ENCODE measurements at places on chromosomes 5 and 9.

DNA sequence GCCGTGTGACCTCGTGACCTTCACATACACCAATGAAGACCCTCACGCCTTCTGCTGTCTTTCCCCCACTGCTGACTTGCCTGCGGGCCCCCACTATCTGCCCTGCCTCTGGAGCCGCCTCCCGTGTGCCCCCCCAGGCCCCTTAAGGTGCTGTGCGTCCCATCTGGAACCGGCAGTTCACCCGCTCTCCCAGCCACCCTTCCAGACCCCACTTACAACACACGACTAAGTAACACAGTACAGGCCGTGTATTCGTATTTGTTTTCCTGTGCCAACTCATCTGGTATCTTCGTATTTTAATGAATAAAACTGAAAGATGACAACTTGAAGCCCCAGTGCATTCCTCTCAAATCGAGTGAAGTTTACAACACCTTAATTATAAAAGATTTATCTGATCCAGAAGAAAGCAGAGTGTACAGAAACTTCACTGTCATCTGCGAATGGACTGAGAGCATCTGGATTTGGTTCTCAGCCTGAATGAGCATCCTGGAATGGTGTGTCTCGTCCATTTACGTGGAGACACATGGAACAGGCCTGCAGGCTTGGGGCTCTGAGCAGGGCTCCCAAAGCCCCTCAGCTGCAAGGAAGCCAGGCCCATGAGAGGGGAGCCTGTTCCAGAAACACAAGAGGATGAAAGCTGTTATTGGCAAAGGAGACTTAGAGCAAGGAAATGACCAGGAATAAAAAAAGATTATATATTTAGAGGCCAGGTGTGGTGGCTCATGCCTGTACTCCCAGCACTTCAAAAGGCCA lies 21.9 kb upstream of the TERT start:
- no peak for DNase-seq

DNA sequence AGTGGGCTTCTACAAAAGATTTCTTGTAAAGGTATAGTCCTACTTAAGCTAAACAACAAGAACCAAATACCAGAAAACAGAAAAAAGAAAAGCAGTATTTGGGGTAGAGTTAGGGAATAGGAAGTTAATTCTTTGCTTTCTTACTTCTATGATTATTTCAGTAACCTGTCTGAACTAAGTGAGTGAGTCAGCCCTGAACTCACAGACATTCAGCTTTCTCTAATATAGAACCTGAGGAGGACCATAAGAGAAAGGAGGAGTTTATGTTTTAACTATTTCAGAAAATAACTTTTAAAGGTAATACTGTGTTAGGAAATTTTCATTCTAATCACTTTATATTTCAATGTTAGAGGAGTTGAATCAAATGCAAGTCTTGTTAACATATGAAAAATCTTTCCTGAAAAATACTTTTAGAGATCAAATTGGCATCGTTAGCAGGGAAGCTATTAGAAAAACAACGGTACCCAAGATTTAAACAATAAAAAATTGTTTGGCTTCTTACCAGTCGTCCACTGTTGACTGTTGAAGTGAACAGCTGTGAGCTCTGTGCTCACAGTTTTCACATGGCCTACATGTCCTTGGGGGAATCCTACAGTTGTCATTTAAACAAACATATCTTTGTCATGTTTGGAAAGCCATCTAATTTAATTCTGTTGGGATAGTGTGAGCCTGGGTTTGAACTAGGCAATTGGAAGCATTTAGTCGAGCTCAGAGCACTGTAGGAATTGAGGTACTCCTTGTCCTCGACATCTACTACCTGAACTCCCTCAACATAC lies 19.9 kb upstream of the ZFAND5 start:
- no peak for DNase-seq

GRCh38 chr5:74866596-74867162 lies 492 bp upstream of the FAM169A start:
- DNase-seq, result no peak

DNA sequence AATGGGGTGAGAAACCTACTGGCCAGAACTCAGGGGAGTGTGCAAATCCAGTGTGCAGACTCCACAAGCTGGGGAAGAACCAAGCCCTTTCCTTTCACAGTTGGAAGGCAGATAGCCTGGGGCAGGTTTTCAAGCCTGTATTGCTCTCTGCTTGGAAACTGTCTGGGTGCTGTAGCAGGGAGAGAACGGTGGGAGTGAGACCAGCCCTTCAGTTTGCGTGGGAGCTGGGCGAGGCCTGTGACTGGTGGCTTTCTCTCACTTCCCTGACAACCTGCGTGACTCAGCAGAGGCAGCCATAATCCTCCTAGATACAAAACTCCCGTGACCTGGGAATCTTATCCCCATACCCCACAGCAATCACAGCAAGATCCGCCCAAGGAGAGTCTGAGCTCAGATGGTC lies 44.9 kb upstream of the SNCAIP start:
- DNase-seq, result no peak

- DNase-seq, result no peak
These were observed 58.5 kb downstream of the CSF2 start for GRCh38 chr5:132132138-132132537.

- DNase-seq, result no peak
These were observed 92.7 kb downstream of the PCSK1 start for GRCh38 chr5:96340357-96340756.

- no peak for DNase-seq
These were observed 72.9 kb downstream of the PPARGC1B start for GRCh38 chr5:149802809-149803552.

DNA sequence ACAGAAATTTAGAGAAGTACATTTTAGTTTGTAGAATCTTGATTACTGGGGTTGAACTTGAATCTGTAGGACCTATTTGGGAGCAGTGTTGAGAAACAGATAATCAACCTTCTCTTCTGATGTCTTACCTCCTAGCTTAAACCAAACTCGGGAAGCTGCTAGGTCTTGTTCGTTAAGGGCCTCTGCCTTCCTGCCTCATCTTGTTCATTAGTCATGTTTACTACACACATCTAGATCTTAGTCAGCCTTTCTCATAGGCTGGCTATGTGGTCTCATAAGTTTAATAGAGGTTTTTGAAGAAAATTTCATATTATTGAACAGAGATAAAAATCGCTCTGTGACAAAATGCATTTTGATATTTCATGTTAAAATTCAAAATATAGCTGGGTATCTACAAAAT lies 331.0 kb upstream of the EDIL3 start:
- DNase-seq, result no peak

DNA sequence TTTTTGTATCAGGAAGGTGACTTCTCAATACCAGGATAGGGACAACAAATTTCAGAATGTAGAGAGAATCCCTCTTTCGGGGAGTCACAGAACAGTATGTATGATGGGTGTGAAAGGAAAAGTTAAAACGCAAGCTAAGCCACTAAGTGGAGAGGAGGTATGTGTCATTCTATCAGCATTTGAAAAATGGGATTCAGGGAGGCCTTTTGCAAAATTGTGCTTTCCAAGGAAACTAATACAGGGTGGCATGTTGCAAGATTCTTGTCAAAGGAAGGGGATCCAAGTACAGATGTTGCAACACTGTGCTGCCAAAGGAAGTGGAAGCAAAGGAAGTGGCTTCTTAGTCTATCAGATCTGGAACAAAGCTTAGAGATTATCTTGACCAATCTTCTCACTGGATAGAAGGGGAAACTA lies 12.6 kb upstream of the TNIP1 start:
- no peak for DNase-seq

- DNase-seq, result no peak
These were observed 898.9 kb downstream of the TAF11L14 start for GRCh38 chr5:18533137-18533536.

DNA sequence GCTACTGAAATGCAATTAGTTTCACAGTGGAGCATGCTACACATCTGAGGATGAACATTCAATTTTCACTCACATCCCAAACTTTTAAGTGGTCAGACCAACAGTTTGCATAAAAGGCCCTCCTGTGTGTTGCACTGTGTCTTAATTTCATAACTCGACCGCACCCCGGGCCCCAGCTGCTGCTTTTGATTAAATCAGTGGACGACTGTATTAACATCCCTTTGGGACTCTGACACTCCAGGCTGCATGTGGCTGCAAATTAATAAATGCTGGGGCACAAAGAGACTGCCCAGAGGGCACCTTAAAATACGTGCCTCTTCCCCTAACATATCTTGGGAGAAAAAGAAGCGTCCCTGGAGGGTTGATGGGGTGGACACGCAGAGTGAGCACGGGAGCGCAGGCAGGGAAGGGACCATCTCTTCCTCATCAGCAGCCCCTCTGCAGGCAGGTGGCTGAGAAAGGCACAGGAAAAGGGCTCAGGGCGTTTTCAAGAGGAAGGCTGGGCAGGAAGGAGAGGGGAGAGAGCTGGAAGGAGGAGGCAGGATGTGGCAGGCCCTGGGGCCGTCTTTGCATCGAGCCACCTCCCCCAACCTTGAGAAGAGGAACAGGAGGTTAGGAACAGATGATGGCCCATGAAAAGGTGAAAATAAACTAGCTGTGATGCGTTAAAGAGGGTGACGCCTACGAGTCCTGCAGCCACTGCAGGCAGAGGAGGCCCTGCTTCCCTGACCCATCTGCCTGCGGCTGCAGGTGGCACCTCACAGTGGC lies 18.6 kb downstream of the MED10 start:
- DNase-seq, result no peak

- no peak for DNase-seq
These were observed 34.1 kb downstream of the GADD45G start for GRCh38 chr9:89638893-89639292.

DNA sequence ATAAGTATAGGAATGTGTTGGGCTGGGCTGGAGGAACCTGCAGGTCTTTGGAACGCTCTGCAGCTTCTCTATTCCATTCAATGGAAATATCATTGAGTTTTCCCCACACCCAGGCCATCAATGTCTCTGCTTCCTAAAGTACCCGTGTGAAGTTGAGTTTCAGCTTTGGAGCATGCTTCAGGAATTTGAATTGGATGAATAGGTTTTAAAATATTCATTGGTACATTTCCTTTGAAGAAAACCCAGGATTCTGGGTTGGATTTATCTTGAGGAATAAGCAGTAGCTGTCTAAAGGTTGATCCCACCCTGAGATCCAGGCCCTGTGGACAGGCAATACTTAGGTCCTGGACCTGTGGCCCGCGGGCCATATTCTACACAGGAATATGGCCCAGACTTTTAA lies 37.3 kb downstream of the INSYN2B start:
- DNase-seq, result no peak

DNA sequence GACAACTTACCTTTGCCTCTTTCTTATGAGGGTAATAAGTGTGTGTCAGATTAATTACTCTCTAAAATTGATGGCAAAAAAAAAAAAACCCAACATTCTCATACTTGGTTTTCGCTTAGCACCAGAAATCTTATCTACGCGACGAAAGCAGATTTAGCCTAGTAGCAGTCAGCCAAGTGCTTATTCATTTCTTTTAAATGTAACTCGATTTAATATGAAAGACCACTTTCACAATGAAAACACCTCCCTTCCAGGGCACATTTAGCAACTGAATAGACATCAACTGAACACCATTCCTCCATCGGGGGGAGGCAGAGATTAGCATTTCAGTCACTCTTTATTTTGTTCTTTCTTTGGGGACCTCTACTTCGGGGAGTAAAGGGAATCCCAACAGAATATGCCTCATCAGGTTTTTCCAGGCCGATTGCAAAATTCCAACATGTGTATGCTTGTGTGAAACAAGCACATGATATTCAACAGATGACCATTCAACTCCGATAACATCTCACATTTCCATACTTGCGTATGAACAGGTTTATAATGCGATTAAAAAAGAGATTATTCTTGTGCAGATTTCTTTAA lies 124.1 kb upstream of the RETREG1 start:
- peak; percentile 2 for DNase-seq

DNA sequence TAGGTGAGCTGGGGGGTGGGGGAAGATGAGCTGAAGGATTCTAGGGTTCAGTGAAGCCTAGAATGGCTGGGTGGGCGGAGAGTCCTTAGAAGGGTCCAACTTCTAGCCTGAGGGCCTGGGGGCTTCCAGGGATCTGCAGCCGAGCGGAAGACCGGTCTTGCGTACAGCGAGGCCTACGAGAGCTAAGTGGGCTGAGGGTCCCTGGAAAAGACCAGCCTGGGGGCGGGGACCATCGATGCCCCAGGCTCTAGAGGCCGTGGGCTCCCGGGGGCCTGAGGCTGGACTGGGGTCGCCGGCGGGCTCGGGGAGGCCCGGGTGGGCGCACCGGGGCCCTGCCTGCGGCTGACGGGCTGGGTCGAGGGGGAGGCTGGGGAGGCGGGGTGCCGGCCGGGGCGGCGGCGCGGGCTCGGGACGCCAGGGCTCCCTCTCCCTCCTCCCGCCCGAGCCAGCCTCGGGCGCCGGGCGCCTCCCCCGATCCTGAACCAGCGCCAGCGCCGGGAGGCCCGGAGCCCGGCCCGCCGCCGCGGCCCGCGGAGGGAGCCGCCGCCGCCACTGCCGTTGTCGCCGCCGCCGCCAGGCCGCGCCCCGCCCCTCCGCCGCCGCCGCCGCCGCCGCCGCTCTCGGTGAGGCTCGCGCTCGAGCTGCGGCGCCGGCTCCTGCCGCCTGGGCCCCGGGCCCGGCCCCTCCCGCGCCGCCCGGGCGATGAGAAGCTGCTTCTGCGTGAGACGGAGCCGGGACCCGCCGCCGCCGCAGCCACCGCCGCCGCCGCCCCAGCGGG lies at the start of gene MVB12B:
Gene MVB12B, plus strand, starts transcription at position 602 of the 778 bp plus-strand sequence. Its CDS starts 101 bp downstream, at position 703.
- DNase-seq, result peak; percentile 56

DNA sequence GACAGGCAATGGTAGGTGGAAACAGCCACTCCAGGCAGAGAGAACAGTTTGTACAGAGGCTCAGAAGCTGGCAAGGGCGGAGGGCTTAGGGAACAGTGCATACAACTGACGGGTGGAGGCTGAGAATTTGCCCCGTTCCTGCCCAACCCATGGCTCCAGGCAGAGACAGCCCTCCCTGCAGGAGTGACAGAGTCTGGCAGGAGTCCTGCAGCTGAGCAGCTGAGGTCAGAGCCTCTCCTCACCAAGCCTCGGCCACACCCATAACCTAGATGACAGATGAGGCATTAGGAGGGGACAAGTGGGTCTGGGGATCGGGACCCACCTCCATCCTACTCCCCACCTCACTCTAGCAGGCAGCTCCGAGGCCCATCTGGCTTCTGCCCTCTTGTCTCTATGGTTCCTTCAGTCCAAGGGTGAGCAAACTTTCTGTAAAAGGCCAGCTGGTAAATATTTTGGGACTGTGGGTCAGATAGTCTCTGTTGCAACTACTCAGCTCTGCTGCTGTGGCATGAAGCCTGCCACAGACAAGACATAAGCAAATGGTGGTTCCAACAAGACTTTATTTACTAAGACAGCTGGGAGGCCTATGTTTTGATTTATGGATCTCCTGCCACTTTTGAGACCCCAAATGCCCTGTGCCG lies 83.7 kb downstream of the SH3TC2 start:
- no peak for DNase-seq

DNA sequence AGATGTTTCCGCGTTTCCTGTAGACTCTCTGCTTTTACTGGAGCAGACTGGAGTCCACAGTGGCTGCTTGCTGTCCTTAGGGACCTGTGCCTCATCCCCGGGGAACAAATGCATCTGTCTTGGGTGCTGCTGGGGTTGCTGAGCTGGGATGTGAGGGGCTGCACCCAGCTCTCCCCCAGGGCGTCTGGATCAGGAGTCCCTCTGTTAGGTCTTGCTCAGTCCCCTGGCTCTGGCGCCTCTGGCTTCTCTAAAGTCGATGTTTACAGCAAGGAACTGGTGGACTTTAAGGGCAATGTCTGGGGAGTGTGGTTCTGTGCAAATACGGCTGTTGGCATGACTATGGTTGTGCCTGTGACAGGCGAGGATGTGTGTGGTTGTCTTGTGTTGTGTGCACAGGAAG lies 91.4 kb downstream of the CACNA1B start:
- DNase-seq, result no peak

- no peak for DNase-seq
These were observed 2.6 kb upstream of the BDP1 start for GRCh38 chr5:71452876-71453275.

Data from T-helper 2 cell (primary cell).